ENCODE measurements at places on chromosomes 3 and 15. TPM values are rescaled to one million over a fixed set of nuclear protein-coding genes. Genes with fewer than 3 reads are reported as not detected.

The EIF4E3 gene
- 2.2 TPM for total RNA-seq

The HCLS1 gene
- total RNA-seq: 0.09 TPM

The GOLGA8R gene
- 1.2 TPM for total RNA-seq

The MKRN3 gene
- 2.0 TPM for total RNA-seq

Data from pericardium fibroblast (primary cell).